ENCODE measurements at places on chromosomes 5 and 9.

- no peak for DNase-seq
Observed at GRCh38 chr9:75775966-75776691, 114.3 kb upstream of the PCSK5 start.

- DNase-seq = no peak
Observed at GRCh38 chr5:122723606-122724352, 51.1 kb upstream of the SNX2 start.

DNA sequence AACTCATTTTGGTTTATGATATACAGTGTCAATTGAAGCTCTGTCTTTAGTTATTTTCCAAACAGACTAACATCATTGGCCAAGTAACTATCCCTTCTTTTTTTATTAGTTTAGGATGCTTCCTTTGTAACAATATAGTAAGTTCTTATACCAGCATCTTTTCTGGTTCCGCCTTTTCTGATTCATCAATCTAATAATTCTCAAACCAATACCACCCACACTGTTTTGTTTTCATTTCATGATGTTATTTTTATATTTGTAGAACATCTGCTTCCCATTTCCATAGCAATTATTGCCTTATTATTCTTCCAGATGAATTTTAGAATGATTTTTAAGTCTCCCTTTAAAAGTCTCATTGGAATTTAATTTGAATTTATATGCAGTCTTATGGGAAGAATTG, 218.1 kb downstream of the RFK start:
- DNase-seq = no peak

GRCh38 chr9:71147368-71147767, 25.9 kb upstream of the TRPM3 start:
- DNase-seq = no peak

GRCh38 chr5:91955610-91956009, 572.5 kb upstream of the ARRDC3 start:
- DNase-seq = no peak

- DNase-seq = no peak
Observed at GRCh38 chr5:149687486-149688168, 42.5 kb upstream of the PPARGC1B start.

All from anterior cingulate cortex (tissue), 58 donors.